Activated T-helper 1 cell treated with anti-CD3 and anti-CD28 coated beads, Interleukin-12 subunit alpha, Interleukin-12 subunit beta, Interleukin-2, Interleukin-4 antibody, amounts not matched to agents 30 ng/mL and 10 ng/mL and 1 ng/mL, durations not matched to agents 14 hours and 24 hours and 36 hours (primary cell): ENCODE measurements at places on chromosomes 5 and 9.

GRCh38 chr5:56369361-56369811 is 136.3 kb upstream of the ANKRD55 start:
- DNase-seq: no peak

- no peak for DNase-seq
These were observed 470.5 kb downstream of the PLK2 start for GRCh38 chr5:57989378-57989777.

DNA sequence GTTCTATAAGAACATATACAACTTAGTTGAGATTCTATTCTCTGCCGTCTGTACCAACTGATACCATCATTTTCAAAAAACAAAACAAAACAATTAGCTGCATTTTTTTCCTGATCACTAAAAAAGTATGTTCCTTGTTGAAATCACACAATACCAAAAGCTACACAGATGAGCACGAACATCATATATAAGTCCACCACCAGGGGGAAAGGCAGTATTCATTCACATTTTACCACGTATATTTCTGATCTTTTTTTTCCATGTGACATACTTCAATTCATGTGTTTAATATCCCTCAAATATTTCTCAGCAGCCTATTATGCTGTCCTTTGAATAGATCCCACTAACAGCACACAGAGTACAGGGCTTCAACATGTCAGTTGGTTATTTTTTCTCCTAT is 40.6 kb downstream of the IRX2 start:
- no peak for DNase-seq

DNA sequence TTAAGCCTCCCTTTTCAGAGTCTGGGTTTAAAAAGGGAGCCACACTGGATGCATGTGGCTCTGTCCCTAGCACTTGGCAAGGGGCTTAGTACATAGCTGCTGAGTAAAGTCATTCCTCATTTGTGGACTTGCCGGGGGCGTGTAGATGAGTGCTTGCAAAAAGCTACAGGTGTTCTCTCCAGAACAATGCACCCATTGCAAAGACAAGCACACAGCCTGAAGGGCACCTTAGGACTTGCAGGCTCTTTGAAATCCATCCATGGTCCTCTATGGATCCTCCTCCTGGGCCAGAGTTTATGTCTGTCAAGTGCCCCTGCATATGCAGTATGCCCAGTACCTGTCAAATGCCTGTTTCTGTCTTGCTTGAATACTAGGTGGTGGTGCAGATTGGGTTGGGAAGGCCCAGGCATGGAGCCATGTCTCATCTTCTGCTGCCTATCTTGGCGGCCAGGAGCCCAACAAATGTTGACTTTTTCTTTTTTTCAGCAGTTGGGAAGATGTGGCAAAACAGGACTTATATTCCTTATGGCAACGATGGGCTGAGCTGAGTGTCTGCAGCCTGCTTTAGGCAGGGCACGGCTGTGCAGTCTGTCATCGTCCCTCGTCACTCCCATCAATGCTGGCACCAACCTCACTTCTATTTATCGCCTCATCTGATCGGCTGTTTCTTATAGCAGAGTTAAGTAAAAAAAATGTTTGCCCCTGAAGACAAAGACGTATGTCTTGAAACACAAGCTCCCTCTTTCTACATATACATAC is 18.5 kb upstream of the SMIM32 start:
- no peak for DNase-seq

DNA sequence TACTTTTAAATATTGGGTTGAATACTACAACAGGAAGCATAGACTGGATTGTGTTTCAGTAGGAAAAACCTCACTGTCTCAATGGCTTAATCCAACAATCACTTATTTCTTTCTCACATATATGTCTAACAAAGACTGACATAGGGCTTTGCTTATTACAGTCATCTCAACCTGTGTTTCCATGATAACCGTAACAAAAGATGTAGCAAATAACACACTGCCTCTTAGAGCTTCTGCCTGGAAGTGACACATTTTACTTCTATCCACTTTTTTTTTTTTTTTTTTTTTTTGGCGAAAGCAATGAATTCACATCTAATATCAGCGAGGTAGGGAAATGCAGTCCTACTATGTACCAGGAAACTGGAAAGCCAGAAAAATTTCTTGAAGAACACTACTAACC is 204.9 kb upstream of the CDKN2B start:
- no peak for DNase-seq

- DNase-seq: no peak
These were observed 200.9 kb upstream of the PAPPA start for GRCh38 chr9:115952430-115953292.

DNA sequence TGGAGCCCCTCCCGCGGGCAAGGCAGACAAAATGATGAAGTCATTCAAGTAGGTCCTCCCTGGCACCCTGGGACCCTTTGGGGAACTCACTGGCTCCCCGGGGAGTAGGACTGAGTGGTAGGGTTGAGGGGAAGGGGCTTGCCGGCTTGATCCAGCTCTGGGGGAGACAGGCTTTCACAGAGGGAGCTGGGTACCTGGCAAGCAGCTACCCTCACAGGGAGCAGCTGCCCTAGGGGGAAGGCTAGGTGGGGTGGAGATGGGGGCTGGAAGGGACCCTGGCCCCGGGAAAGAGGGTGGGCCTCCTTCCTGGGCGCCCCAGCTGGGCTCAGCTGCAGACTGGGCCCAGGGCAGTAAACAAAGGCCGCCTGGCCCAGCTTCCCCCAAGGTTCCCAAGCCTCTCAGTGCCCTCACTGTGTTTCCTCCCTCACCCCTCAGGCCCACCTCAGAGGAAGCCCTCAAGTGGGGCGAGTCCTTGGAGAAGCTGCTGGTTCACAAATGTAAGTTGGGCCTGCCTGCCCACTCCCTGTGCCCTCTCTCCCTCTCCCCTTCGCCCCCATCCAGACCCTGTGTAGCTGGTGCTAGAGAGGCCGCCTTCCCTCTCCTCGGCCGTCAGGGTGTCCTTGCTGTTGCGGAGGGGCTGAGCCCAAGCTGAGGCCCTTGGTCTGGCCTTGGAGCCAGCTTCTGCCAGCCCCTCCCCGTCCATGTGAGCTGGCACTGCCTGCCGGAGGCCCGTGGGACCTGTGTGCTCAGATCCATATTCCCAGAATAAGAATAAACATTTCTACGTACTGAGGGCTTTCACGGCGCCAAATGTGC is 131.2 kb downstream of the RGS3 start:
- DNase-seq: no peak

DNA sequence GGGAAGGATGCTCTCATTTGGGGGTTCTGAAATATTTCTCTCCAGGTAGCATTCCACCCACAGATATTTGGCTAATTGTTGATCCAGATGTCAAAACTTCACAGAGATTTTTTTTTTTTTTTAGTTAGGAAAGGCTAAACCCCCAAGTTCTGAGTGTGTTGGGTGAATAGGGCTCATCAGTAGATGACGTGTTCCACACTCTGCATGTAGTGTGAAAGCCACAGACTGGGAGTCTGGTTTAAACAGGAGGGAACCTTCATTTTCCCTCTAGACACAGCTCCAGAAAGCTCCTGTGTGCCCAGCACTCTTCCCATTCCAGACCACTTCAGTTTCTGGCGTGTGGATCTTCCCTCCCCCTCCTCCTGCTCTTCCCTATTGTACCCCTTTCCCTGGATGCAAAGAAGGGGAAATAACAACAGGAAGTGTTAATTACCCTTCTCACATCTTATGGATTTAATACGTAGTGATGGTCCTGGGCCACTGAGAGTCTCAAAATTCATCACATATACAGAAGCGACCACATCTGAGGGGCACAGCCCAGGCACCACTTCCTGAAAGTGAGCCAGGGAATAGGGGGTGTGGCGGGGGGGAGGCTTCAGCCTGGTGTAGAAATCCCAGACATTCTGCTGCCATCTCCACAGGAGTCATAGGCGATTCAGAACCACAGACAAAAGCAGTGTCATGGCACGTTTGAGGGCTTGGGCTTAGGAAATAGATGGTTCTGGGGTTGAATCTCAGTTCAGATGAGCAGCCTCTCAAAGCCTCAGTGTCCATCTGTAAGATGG is 65.1 kb downstream of the DAP start:
- DNase-seq: no peak

GRCh38 chr9:83382421-83382820 is 155.8 kb downstream of the FRMD3 start:
- no peak for DNase-seq

DNA sequence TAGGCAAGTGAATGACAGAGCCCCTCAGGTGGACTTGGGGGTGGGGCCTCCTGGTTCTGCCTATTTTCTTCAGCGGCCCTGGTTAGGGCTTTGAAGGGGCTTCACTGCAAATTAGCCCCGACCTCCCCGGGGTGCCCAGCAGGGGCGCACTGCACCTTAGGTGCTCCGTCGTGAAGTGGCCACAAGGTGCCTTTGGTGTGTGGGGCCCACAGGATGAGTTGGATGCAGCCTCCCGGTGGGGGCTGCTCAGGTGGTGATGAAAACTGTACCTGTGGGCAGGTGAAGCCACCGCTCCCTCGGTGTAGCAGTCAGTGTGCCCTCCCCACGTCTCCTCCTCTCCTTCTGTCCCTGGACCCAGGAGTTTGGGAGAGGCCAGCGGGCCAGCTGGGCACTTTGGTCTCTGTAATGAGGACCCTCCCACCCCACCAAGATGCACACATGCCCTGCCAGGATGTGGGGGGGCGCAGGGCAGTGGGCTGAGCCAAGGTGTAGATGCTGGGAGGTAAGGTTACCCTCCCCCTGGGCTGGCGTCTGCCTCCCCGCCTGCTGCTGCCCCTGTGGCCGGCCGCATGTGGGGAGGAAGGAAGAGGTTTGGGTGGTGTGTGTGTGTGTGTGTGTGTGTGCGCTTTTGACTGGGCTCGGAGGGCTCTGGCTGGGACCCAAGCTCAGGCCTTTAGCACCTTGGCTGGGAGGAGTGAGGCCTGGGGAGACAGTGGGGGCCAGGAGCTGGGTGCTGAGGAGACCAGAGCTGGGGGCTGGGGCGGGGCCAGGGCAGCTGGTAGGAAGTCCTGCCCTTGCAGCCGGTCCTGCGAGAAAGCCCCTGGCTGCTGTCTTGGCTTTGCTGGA is 55.6 kb downstream of the RXRA start:
- no peak for DNase-seq

- DNase-seq: no peak
These were observed 11.0 kb upstream of the CCDC171 start for GRCh38 chr9:15541872-15542271.

GRCh38 chr5:133895979-133896845 is 72.2 kb downstream of the C5orf15 start:
- no peak for DNase-seq

GRCh38 chr5:149645236-149645635 is 63.9 kb downstream of the ARHGEF37 start:
- DNase-seq: no peak

DNA sequence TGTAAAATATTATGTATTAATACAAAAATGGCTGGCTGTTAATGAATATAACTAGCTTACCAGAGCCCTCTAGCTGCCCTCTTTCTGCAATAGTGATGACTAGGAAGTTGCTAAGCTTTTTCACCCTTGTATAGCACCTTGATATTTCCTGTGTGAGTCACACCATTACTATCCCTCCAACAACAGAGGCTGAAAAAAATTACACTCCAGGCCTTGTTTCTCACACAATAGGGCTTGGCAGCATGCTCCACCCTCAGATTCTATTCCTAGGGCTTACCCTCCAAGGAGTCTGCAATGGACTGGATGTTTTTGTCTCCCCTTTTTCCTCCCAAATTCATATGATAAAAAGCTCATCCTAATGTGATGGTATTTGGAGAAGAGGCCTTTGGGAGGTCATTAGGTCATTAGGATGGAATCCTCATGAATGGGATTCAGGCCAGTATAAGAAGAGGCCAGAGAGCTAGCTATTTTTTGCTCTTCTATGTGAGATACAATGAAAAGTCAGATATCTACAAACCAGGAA is 184.6 kb upstream of the MAP1B start:
- DNase-seq: no peak

- DNase-seq: no peak
These were observed 3.8 kb downstream of the ARSI start for GRCh38 chr5:150298701-150299451.

DNA sequence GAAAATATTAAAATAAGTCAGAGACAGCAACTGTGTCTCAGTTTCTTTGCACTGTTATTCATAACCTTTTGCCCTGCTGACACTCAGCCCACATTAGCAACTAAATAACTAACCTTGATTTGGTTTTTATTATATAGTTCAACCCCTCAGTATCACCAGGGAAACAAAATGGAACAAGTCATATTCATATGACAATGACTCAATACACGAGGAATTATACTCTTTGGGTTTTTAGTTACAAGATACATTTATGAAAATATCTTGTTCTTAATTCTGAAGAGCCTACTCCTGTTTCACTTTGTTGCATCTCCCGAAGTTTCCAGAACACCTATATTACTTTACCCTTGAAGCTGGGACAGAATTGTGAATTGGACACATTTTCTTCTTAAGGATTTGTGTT is 845.4 kb downstream of the EFNA5 start:
- no peak for DNase-seq
